ENCODE measurements at places on chromosomes 5 and 9.

- DNase-seq, result no peak
These were observed 245.7 kb downstream of the BNC2 start for GRCh38 chr9:16624744-16625117.

DNA sequence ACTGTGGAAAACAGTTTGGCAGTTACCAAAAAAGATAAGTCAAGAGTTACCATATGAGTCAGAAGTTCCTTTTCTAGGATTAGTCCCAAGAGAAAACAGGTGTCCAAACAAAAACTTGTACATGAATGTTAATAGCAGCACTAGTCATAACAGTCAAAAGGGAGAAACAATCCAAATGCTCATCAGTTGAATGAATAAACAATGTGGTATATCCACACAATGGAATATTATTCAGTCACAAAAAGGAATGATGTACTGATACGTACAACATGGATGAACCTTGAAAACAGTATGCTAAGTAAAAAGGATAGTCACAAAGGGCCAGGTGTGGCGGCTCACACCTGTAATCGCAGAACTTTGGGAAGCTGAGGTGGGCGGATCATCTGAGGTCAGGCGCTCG is 7.9 kb downstream of the ZNF510 start:
- DNase-seq, result no peak

GRCh38 chr9:130333712-130334062 is 68.1 kb downstream of the HMCN2 start:
- DNase-seq, result no peak

GRCh38 chr9:91166796-91167366 is 194.8 kb downstream of the AUH start:
- peak; percentile 25 for DNase-seq

GRCh38 chr5:120735076-120735475 is 271.0 kb downstream of the PRR16 start:
- no peak for DNase-seq

DNA sequence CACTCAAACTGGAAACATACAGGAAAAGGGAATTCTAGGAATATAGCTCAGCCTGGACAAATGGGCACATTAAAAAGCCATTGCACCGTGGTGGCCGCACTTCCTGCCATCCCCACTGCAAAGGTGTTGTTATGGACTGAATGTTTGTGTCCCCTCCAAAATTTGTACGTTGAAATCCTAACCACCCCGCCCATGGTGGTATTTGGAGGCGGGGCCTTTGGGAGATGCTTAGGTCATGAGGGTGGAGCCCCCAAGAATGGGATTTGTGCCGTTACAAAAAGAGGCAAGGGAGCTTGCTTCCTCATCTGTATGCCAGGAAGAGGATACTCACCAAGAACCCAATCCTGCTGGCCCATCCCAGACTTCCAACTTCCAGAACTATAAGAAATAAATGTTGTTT is 1.1 kb upstream of the CMBL start:
- no peak for DNase-seq

DNA sequence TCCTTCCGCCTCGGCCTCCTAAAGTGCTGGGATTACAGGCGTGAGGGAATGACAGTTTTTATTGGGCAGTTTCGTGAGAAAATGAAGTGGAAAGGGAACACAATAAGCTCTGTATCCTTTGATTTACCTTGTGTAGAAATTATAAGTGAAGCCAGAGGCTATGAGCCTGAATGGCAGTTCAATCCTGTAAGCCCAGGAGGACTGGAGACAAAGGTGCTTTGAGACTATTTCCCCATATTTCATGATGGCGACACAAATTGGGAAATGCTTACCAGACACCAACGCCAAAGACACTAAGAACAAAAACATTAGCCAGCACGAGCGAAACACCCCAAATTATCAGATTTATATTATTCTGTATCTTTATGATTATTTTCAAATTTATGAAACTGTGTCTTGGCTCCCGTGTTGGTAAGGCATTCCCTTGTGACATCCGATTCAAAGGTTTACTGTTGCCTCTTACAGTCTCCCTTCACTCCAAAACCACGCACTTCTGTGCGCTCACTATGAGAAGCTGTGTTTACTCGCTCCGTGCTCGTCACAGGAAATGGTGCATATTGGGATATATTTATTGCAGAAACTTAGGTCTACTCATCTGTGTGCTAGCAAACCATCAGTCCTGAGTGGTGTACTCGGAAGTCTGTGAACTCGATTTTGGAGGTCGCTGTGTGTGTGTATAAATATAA is 73.9 kb downstream of the SH3PXD2B start:
- no peak for DNase-seq

GRCh38 chr9:68653141-68653595 is 51.9 kb upstream of the PIP5K1B start:
- no peak for DNase-seq

DNA sequence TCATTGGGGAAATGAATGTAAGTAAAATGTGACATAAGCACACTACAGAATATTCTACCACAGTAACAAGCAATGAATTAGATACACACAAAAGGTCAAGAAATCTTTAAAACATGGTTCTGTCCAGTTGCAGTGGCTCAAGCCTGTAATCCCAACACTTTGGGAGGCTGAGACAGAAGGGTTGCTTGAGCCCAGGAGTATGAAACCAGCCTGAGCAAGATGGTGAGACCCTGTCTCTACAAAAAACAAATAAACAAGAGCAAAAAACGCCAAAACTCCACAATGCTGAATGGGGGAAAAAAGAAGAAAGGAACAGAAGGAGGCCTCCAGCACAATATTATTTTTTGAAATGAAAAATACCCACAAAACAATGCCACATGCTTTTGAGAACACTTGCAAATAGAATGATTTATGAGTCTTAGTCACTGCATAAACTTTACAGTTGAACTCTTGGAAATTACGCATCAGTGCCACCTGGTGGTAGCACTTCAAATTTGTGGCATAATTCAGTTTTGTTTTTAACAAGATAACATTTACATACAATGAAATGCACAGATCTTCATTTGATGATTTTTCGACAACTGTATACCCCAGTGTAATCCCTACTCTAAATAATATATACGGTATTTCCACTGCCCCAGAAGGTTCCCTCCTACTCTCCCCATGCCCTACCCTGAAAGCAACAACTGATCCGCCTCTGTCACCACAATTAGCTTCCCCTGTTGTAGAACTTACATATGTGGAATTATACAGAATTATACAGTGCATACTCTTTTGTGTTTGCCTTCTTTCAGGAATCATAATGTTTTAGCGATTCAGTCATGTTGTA is 14.4 kb upstream of the SPINK4 start:
- DNase-seq, result peak; percentile 73

DNA sequence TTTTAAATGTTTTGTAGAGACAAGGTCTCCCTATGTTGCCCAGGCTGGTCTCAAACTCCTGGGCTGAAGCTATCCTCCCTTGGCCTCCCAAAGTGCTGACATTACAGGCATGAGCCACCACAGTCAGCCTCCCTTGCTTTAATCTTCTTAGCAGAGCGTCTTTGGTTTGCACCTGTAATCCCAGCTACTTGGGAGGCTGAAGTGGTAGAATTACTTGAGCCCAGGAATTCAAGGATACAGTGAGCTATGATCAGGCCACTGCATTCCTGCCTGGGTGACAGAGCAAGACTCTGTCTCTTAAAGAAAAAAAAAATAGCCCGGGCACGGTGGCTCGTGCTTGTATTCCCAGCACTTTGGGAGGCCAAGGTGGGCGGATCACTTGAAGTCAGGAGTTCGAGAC is 27.8 kb downstream of the UBE2D2 start:
- DNase-seq, result no peak

DNA sequence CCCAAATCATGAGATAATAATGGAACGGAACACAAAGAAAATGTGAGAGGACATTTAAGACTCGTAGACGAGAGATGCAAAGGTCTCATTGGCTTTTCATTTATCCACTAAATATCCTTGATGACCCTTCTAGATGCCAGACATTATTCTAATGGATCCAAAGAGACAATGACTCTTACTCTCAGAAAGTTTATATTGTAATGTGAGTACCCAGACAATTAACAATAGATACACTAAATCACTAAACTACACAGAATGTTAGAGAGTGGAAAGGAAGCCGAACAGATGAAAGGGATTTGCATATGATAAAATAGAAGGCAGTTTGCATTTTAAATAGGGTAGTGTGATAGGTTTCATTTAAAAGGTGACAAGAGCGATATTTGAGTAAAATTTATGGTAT is 973.3 kb downstream of the TAF11L14 start:
- DNase-seq, result no peak

- no peak for DNase-seq
These were observed 20.8 kb downstream of the NKD2 start for GRCh38 chr5:1029282-1029944.

DNA sequence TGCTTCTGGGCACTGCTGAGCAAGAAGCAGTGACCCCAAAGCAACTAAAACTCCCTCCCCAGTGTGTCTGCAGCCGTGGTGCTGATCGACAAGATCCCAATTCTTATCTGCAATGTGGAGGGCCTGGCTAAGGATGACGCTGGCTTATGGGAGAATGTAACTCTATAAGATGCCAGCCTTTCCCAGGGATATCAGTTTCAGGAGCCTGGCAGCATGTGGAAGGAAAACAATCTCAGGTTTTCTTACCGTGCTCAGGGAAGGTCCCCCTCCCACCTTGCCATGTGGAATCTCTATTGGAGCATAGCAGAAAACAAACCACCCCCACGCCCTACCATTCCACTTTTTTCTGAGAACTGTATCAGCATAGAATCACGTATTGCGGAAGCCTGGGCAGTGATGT is 87.7 kb upstream of the PTPN3 start:
- DNase-seq, result no peak

- DNase-seq, result no peak
These were observed 94.2 kb upstream of the MVB12B start for GRCh38 chr9:126232461-126232860.

- DNase-seq, result peak; percentile 37
These were observed 27.4 kb downstream of the BICD2 start for GRCh38 chr9:92737216-92737606.

DNA sequence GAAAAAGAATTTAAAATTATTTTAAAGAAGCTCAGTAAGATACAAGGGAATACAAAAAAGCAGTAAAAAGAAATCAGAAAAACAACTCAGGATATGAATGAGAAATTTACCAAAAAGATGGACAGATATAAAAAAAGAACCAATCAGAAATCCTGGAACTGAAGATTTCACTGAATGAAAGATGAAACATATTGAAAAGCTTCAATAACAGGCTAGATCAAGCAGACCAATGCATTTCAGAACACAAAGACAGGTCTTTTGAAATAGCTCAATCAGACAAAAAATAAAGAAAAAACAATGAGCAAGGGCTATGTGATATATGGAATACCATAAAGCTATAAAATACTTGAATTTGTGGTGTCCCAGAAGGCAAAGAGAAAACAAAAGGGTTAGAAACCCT is 322.6 kb upstream of the POU5F2 start:
- no peak for DNase-seq

GRCh38 chr9:35452481-35452880 is 37.4 kb upstream of the RUSC2 start:
- DNase-seq, result no peak

DNA sequence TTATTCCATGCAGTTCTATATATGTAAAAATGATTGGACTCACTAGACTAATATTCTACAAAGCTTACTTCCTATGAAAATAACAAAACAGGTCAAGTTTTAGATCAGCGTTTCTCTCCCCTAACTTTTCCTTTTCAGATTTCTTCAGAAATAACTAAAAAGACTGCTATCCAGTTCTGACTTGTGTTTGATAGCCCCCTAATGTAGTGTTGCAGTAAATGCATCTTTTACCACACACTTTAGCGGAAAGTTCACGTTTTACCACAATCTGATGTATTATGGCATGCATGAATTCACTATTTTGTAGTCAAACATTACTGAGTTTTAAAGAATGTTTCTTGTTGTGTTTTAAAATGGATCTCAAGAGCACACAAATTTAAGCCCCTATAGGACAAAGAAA is 292.7 kb downstream of the RAB3C start:
- DNase-seq, result no peak

DNA sequence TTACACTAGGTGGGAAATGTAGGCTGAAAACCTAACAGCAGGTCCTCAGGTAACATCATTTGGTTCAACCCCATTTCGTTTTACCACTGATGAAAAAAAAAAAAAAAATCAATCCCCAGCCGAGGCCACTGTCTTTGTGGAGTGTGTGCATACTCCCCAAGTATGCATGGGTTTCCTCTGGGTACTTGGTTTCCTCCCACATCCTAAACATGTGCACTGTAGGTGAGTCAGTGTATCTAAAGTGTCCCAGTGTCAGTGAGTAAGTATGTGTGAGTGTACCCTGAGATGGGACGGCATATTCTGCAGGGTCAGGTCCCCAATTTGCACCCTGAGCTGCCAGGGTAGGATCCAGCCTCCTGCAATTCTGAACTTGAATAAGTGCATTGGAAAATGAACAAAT is 966.5 kb upstream of the DMAC1 start:
- no peak for DNase-seq

DNA sequence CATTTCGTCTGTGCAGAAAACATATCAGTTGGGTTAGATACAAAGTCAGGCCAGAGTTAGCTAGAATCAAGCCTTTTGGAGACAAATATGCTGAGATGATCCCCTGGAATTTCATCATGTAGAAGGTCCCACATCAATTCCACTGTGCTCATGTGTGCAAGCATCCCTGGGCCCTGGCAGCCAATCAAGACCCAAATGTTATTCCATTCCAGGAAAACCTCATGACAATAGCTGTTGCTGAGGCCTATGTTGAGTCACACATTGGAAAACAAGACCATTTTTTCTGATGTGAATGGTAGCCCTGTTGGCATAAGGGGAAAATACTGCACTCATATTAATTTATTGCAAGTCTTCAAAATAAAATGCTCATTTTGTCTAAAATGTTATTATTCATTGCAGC is 11.5 kb downstream of the SPOCK1 start:
- no peak for DNase-seq

DNA sequence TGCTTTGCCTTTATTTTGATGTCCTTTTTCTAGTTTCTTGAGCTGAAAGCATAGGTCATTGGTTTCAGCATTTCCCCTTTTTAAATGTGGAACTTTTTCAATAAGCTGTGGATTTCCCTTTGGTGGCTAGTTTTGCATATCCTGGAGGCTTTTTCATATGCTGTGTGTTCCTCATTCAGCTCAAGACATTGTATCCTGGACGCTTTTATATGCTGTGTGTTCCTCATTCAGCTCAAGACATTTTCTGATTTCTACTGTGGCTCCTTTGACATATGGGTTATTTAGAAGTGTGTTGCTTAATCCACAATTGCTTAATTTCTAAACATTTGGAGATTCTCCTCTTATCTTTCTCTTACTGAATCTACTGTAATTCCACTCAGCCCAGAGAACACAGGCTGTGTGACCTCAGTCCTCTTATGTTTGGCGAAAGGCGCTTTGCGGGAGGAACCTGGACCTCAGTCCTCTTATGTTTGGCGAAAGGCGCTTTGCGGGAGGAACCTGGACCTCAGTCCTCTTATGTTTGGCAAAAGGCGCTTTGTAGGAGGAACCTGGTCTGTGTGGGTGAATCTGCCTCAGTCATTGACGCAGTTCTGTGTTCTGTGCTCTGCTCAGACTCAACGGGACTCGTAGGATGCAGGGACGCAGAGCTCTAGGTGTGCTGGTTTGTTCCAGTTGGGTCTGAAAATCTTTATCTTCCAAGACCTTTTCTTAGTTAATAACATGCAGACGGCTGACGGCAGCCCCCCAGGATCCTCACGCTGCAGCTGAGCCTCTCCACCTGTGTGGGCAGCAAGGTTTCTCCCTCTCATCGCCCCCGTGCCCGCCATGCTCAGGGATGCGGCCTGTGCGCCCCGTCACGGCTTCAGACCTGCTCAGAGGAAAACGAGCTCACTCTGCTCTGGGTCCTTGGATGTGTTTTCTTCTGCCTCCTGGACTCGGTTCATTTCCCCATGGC is 6.0 kb upstream of the SLC9A3 start:
- DNase-seq, result no peak

GRCh38 chr9:32431940-32432555 is 47.6 kb downstream of the ACO1 start:
- DNase-seq, result no peak

Measured in left forelimb (tissue), 1 donor.